NB4 (cell line): ENCODE measurements at places on chromosomes 6 and 20.
A peak's percentile ranks its signal among the peaks of the same experiment; 100 is the strongest.

- no peak for DNase-seq
Measured at GRCh38 chr6:51489133-51489532, 598.3 kb downstream of the PKHD1 start.

GRCh38 chr20:61268024-61268423, 16.0 kb downstream of the CDH4 start:
- no peak for DNase-seq

DNA sequence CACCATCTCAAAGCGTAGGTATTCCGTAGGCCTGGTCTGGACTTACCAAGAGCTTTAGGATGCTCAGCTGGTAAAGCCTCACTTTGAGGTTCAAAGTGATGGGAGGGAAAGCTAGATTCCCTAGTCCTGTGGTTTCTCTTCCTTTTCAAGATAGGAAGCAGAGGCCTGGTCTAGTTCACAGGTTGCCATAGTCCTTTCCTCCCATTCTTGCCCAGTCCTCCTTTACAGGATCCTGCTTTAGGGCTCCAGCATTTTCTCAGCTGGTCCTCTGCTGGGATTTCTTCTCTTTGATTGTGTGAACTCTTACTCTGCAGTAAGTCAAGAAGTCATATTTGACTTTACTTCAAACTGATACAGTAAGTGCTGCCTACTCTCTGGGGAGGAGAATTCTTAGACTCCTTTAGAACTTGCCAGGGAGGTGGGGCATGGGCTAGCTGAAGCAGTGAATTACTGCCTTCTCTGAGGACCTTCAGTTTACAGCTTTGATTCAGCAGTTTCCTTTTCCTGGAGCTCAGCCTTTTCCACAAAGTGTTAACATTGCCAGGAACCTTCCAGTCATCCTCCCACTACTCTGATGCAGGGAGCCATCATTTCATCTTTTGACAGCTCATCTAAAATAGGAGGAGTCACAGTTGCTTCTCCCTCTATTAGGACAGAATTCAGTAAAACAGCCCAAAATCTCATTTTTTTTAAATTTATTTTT, 42.8 kb upstream of the PLCG1 start:
- DNase-seq, result no peak

DNA sequence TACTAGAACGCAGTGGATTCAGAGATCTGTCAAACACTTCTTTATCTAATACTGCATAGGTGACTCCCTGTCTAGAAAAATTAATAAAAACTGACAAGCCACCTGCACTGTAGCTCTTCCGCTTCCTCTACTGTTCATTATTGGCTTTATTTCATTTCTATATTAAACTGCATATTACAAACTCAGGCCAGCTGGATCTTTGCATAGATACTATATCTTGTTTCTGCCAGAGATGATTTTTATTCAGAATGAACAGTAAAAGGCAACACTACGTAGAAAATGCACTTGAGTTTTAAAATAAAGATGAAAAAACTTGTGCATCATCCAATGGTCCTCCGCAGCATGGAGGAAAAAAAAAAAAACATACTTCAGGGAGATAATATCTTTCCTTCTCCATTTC, 508.3 kb downstream of the PRKN start:
- DNase-seq, result no peak

- peak; percentile 98 for DNase-seq
Measured at GRCh38 chr20:44586289-44586911, 4.0 kb downstream of the PKIG start.
